Stimulated activated CD8-positive, alpha-beta memory T cell treated with anti-CD3 and anti-CD28 coated beads, Interleukin-4, amount 100 ng/mL, for 4 hours (primary cell): ENCODE measurements at places on chromosomes 6 and 20.

- DNase-seq = no peak
These were observed 899.4 kb upstream of the FLRT3 start for GRCh38 chr20:15236812-15237211.

GRCh38 chr6:146434732-146435390 lies 108.8 kb upstream of the RAB32 start:
- DNase-seq = no peak

- no peak for DNase-seq
These were observed 17.9 kb downstream of the SH3BGRL2 start for GRCh38 chr6:79649016-79649415.

GRCh38 chr20:33865761-33866370 lies 54.7 kb downstream of the CHMP4B start:
- no peak for DNase-seq

DNA sequence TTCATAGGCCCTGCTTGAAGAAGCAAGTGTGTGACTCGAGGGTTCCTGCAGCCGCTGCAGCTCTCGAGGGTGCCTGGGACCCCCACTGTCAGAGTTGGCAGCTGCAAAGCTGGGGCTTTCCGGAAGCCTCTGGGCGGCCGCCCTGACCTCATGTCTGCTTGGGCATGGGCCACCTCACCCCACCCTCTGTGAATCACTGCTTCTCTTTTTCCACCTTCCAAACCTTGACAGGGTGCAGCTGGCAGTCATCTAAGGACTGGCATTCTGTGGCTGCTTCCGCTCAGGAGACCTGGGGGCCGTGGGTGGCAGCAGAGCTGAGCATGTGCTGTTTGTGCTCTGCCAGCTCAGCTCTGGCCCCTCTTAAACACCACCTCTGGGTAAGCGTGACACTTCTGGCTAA lies 32.0 kb downstream of the ERMARD start:
- DNase-seq = no peak

DNA sequence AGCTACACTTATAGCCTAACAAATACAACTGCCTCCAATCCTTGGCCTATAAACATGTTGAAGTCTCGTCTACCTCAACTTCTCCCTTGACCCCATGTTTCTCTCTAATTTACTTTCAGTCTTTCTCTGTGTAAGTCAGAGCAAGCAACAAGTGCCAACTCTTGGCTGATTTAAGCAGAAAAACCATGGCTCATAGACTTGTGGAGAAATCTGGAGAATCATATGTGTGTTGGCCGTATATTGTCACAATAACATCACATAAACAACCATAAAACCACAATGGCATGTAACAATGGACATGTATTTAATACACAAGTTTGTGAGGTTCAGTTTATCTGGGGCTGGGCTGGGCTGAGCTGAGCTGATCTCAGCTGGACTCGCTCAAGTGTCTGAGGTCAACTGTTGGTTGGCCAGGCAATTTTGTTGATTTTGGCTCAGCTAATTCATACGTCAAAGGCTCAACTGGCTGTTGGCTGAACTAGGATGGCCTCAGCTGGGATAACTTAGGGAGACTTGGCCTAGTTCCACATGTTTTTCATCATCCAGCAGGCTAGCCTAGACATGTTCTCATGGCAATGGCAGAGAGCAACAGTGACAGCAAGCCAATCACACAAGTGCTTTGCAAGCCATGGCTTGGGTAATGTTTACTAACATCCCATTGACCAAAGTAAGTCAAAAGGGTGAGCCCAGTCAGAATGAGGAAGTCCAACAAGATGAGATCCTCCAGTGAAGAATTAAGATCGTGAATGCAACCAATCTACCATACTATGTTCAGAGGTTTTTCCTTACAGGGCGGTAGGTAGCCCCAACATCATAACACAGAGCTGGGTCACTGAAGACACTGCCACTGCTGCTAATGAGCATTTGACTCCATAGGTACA lies 12.9 kb upstream of the TBC1D22B start:
- DNase-seq = no peak

- no peak for DNase-seq
These were observed 179.0 kb upstream of the MAP3K7 start for GRCh38 chr6:90765895-90766294.

DNA sequence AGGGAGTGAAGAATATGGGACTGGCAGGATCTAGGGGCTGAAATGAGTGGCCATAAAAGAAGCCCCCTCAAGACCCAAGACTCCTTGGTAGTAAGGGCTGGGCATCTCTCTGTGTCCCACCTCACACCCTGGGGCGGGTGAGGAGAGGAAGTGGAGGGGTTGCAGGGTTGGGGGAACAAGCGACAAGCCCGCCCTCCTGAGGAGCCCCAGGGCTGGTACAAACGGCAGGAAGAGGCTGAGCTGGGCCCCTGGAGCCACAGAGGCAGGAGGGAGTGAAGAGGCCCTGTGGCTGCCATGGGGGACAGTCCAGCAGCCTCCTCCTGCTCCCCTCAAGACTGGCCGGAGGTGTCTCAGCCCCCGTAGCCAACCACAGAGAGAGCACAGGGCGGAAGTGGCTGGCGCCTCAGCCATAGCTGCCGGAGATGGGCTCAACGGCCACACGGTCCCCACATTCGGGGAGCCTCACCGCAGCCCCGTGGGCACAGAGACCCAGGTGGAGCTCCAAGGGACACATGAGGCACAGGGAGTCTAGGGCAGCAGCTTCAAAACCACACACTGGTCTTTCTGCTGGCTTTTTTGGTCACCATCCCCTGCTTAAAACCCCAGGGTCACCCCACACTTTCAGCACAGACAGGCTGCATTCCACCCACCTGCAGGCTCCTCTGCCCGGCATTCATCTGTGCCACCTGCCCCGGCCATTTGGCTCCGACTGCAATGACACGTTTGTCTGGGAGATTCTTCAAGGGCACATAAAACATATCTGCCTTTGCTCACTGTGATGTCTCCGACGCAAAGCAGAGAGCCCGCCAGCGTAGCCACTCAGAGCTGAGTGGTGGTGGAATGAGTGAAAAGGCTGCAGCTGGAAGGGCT lies 524 bp downstream of the C20orf203 start:
- no peak for DNase-seq

DNA sequence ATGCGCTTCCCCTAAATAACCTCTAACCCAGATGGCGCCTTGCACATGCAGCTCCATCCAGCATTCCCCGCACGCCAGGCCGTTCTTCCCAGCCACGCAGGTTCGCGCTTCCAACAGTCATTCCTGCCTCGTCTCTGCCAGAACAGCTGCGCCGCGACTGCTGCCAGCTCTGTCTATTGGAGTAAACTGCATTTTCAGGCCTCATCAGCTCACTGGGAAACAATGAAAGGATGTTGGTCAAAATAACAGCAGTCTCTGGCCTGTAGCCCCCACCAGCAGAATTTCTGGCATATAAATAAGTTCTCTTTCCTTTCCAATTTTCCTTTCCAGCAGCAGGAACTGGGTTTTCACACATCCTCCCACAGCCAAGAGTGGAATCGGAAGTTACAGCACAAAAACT lies 14.6 kb downstream of the NRSN1 start:
- no peak for DNase-seq

DNA sequence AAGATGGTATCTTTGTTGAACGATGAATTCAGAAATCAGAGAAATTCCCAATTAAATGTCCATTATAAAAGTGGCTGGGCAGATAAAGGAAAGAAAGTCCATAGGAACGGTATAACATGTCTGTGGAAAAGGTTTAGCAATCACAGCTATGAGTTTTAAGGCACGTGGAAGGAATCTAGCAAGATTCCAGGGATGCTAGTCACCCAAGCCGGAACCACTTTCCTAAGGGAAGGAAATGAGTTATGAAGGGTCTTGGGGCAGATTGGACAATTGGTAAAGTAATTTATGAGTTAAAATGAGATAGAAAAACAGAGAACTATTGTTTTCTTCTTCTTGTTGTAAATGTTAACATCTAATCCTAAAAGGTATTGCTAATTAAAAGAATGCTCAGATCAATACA lies 384.8 kb downstream of the ADGRB3 start:
- DNase-seq = no peak

DNA sequence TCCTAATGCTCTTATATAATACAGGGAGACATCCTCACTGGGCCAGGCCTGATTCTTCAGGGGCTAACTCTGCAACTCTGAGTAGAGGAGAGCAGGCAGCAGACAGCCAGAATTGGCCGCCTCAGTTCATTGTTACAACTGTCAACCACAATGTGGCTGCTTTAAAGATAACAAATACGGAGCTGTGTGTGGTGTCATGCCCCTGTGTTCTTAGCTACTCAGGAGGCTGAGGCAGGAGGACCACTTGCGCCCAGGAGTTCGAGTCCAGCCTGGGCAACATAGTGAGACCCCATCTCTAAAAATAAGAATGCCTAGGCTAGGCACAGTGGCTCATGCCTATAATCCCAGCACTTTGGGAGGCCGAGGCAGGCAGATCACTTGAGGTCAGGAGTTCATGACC lies 34.3 kb downstream of the CEP250 start:
- no peak for DNase-seq

GRCh38 chr6:139644821-139645220 lies 270.4 kb upstream of the CITED2 start:
- no peak for DNase-seq

DNA sequence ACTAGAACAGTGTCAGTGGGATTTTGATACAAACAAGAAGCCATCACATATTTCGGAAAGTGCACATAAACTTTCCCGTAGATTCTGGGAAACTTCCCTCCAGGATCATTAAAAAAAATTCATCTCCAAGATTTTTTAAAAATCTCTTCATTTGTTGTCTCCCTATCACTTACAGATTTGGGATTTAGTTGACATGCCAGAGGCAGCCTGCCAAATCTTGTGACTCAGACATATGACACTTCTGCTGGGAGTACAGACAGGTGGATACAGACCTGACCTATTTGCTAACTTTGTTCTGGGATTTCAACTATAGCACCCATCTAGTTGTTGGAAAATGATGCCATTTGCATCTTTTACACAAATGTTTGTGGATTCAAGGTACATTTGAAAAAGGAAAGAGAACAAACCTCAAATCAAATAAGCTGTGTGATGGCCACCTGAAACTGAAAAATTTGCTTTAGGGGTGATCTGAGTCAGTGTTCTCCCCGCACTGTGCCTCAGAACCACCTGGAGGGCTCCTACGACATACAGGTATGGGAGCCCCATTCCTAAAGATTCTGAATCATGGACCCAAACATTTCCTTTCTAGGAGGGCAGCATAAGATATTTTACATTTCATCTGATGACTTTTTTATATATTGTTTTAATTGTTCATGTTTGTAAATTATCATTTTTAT lies 21.9 kb upstream of the CD2AP start:
- DNase-seq = no peak

GRCh38 chr6:164528539-164528938 lies 780.9 kb downstream of the C6orf118 start:
- no peak for DNase-seq

DNA sequence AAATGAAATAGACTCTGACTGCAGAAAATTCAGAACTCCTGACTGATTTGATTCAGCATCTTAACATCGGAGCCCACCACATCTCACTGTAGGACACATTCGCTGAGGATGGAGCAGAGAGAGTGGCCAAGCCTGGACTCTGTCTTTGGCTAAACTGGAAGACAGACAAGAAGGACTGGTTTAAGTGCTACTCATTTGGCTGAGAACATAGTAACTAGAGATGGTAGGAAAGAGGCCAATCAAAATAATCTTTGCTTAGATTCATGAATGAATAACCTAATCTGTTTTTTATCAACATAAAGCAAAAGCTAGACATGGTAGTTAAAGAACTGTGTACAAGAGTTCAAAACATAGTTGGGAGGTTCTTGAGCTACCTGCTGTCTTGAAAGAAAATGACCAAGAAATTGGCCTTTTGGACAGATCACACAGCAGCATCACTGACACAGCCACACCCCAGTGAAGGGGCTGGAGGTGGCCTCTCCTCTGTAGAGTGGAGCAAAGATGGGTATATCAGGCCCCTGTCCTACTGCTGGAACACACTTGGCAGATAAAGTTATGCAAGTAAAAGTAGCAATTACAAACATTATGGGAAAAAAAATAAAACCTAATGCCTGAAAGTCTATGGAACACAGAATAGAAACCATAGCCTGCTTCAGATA lies 87.1 kb upstream of the NT5E start:
- no peak for DNase-seq

DNA sequence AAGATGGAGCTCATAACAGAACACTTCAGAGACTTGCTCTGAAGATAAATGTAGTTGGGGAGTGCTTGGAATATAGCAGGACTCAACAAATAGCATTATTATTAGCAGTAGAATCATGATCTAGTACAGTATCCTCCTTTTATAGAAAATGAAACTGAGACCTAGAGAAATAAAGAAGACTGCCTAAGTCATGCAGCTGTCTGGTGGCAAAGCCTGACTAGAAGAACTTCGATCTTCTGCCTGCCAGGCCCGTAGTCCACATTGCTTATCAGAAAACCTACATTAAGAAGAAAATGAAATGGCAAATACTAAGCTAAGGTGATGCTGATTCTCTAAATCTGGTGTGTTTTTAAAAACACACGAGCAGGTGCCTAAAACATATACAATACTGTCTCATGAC lies 46.4 kb upstream of the DST start:
- no peak for DNase-seq

DNA sequence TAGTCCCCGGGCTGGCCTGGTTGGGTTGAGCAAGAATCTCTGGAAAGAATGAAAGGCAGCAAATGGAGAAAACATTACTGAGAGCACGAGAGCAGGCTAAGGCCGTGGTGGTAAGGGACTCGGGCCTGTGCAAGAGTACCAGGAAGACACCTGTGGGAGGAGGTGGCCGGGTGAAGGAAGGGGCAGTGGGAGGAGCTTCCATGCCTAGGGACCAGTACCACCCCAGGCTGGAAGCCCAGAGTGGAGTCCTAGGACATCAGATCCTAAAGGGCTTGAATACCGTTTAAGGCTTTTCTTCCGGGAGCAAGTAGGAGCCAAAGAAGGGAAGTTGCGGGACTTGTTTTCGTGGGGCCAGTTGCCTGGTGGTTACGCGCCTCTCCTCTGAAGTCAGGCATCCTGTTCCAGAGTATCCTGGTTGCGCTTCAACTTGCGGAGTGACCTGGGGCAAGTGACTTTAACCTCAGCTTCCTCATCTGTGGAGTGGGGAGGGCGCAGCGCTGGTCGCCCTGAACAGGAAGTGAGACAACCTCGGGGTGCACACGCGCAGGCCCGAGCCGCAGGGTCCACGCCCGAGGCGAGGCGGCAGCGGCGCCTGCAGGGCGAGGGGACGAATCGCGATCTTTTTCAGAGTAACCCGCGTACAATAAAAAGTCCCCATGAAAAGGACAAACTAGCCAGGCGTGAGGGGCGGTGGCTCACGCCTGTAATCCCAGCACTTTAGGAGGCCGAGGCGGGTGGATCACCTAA lies 1.1 kb upstream of the TPD52L2 start:
- DNase-seq = peak; percentile 45

DNA sequence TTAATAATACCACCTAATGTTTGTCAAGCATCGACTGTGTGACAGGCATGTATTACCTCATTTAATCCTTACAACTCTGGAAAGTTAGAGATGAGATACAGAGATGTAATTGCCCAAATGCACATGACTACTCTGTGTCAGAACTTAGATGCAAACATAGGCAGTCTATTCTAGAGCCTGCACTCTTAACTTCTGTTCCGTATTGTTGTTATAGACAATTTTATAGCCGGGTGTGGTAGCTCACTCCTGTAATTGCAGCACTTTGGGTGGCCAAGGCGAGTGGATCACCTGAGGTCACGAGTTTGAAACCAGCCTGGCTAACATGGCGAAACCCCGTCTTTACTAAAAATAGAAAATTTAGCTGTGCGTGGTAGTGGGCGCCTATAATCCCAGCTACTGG lies 15.0 kb downstream of the IFT52 start:
- no peak for DNase-seq
